ENCODE measurements at places on chromosomes 16 and 17. TPM values are rescaled to one million over a fixed set of nuclear protein-coding genes. Genes with fewer than 3 reads are reported as not detected.

GRCh38 chr17:46167826-46168569 is 25.2 kb downstream of the KANSL1 start:
- H3K4me3 ChIP-seq = no peak overlapping the region
- no peak overlapping the region for H3K27ac ChIP-seq
- peaks cover 40% of the 10 kb centered on the region for H3K4me1 ChIP-seq
- no peaks in the 10 kb centered on the region for H3K27me3 ChIP-seq
- peaks cover 29% of the 10 kb centered on the region for H3K36me3 ChIP-seq
- DNase-seq = no peak

GRCh38 chr17:41835800-41836549 is at the start of gene NT5C3B:
Gene NT5C3B, minus strand, starts transcription at chr17:41836232. Its CDS starts 39 bp downstream, at chr17:41836193.
- H3K27me3 ChIP-seq = no peaks in the 10 kb centered on the region
- DNase-seq = peak; percentile 28
- peaks cover 10% of the 10 kb centered on the region for H3K36me3 ChIP-seq
- peaks cover 16% of the 10 kb centered on the region for H3K4me1 ChIP-seq
- H3K27ac ChIP-seq = no peak within 1 kb of the TSS

KRTAP3-2 gene
- not detected for total RNA-seq

GRCh38 chr17:41096055-41096454 is 1.9 kb downstream of the KRTAP4-8 start:
- H3K4me1 ChIP-seq = no peaks in the 10 kb centered on the region
- no peak overlapping the region for H3K4me3 ChIP-seq
- H3K36me3 ChIP-seq = no peaks in the 10 kb centered on the region
- DNase-seq = no peak

- H3K4me3 ChIP-seq = no peak overlapping the region
- H3K36me3 ChIP-seq = peaks cover 2% of the 10 kb centered on the region
- no peaks in the 10 kb centered on the region for H3K27me3 ChIP-seq
- peaks cover 18% of the 10 kb centered on the region for H3K4me1 ChIP-seq
- H3K27ac ChIP-seq = no peak overlapping the region
Observed at GRCh38 chr16:50593410-50594150, 45.4 kb downstream of the NKD1 start.

DNA sequence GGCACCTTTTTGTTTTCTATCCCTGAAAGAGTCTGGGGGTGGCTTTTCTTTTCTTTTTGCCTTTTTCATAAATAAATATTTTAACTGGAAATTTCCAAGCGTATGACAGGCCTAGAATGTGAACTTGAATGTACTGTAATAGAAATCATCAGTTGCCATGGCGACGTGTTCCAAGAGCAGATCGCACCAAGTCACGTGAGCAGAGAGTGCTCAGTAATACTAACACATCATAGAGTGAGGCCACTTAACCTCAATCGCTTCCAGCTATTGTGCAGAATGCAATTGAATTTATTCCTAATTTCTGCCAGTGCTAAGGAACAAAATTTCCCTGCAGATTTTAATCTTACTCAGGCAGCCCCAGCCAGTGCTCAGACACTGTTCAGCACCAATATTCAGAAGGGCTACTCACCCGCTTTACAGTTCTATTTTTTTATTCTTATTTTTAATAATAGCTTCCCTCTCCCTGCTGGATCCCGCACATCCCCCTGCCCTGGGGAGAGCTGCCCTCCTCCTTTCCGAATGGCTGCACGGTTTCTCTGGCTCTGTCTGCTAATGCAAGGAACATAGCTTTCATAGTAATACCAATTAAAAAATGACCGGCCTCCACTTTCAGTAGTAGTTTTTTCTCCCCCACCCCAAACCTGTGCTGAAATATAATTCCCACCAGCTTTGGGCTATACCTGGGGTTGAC is 26.2 kb upstream of the PMFBP1 start:
- no peaks in the 10 kb centered on the region for H3K36me3 ChIP-seq
- no peaks in the 10 kb centered on the region for H3K4me1 ChIP-seq
- no peak overlapping the region for H3K4me3 ChIP-seq

GRCh38 chr16:54489225-54490111 is 202.9 kb upstream of the IRX3 start:
- H3K27me3 ChIP-seq = no peaks in the 10 kb centered on the region
- no peak overlapping the region for H3K4me3 ChIP-seq
- H3K4me1 ChIP-seq = no peaks in the 10 kb centered on the region
- no peak for DNase-seq
- H3K27ac ChIP-seq = no peak overlapping the region

GRCh38 chr17:78268191-78268874 is 36.9 kb downstream of the TMEM235 start:
- no peak overlapping the region for H3K4me3 ChIP-seq
- no peak overlapping the region for H3K27ac ChIP-seq
- H3K4me1 ChIP-seq = peaks cover 41% of the 10 kb centered on the region
- no peak for DNase-seq

CACNG3 gene
- total RNA-seq = not detected

TERB1 gene
- total RNA-seq = not detected

GRCh38 chr16:986925-987582 is 5.5 kb downstream of the SOX8 start:
- H3K27ac ChIP-seq = no peak overlapping the region
- H3K36me3 ChIP-seq = no peaks in the 10 kb centered on the region
- peaks cover 10% of the 10 kb centered on the region for H3K27me3 ChIP-seq
- no peak for DNase-seq

DNA sequence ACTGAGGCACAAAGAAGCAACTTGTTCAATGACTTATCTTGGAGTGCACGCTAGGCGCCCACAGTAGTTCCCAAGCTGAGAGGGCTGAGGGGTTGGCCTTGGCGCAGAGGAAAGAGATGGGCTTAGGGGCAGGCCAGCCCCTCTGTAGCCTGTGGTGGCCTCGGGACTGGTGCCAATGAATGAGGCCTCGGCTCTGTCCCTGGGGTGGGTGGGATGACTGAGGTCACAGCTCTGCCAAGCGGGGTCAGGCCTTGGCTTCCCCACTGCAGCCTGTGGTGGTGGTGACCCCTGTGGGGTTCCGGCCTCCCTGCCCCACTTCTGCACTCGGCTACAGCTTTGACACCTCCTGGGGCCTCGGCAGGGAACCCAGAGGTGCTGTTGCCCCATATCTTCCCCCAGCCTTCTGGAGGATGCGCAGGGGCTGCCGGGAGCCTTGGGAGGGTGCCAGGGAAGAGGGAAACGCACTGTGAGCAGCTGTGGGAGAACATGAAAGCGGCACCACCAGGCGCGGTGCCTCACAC is 46.0 kb downstream of the BEAN1 start:
- H3K27me3 ChIP-seq = peaks cover 20% of the 10 kb centered on the region
- H3K36me3 ChIP-seq = no peaks in the 10 kb centered on the region
- no peak overlapping the region for H3K27ac ChIP-seq

DNA sequence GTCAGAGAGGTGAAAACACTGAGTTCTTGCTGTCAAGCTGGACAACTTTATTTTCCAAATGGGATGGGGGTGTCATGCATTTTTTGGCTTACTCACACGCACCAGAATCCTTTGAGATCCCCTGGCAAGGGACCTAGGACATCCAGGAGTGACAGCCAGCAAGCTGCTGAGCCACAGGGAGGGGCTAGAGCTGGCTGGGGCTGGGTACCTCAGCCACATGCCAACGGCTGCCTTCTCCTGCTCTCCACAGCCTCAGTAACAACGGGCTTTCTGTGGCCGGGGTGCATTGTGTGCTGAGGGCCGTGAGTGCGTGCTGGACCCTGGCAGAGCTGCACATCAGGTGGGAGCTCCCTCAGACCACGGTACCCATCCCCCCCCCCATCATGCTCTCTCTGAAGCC is 47.6 kb downstream of the NLRC5 start:
- H3K27ac ChIP-seq = peak overlapping the region; percentile 90
- H3K27me3 ChIP-seq = no peaks in the 10 kb centered on the region
- H3K36me3 ChIP-seq = peaks cover 26% of the 10 kb centered on the region
- H3K4me1 ChIP-seq = peaks cover 59% of the 10 kb centered on the region
- DNase-seq = no peak

GRCh38 chr17:45391291-45391690 is 41.4 kb downstream of the ARHGAP27 start:
- H3K4me1 ChIP-seq = peaks cover 4% of the 10 kb centered on the region
- peaks cover 30% of the 10 kb centered on the region for H3K27me3 ChIP-seq
- no peak overlapping the region for H3K4me3 ChIP-seq
- H3K36me3 ChIP-seq = peaks cover 27% of the 10 kb centered on the region
- DNase-seq = no peak
- H3K27ac ChIP-seq = no peak overlapping the region

DNA sequence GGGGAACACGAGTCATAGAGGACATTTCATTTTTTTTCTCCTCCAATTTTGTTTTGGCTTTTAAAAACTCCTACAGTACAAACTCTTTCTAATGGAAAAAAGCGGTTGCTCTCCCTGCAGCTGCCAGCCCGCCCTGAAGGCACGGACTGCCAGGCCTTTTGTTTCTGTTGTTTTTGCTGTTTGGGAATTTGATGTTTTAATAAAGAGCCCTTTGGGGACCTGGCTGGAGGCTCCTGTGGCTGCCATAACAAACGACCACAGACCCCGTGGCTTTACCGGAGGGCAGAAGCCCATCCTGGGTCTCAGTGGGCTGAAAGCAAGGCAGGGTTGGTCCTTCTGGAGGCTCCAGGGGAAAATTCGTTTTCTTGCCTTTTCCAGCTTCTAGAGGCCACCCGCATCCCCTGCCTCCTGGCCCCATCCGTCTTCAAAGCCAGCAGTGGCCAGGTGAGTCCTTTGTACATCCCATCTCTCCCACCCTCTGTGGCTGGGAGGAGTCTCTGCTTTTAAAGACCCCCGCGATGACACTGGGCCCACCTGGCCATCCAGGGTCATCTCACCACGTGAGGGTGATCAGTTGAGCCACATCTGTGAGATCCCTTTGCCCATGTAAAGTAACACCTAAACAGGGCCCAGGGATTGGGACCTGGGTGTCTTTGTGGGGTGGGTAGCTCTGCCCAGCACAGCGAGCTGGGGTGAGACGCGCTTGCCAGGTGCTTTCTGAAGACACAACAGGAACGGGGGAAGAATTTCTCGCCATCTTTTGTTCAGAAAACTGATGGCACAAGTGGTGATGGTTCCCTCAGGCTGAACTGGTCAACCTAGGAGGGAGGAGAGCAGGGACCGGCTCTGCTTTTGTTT is 113.9 kb downstream of the BANP start:
- no peak overlapping the region for H3K27ac ChIP-seq
- DNase-seq = no peak
- no peaks in the 10 kb centered on the region for H3K27me3 ChIP-seq
- peaks cover 7% of the 10 kb centered on the region for H3K36me3 ChIP-seq
- no peaks in the 10 kb centered on the region for H3K4me1 ChIP-seq

DNA sequence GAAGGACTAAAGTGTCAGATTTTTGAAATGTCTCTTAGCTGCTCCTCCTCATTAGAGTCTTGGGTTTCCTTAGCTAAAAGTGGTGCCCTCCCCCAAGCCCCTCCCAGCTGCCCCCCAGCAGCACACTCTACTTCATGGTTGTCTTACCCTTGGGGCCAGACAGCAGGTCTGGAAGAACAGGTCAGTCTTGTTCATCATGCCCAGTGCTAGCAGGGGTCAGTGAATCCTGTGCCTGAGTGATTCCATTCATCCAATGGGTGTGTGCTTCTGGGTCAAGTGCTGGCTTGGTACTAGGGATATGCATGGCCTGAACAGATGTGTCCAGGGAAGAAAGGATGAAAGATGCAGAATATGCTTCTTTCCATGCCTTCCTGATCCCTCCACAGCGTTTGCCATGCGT is 93.2 kb downstream of the GNAO1 start:
- no peak for DNase-seq
- H3K36me3 ChIP-seq = no peaks in the 10 kb centered on the region
- H3K4me1 ChIP-seq = peaks cover 2% of the 10 kb centered on the region
- H3K4me3 ChIP-seq = no peak overlapping the region
- H3K27me3 ChIP-seq = no peaks in the 10 kb centered on the region

DNA sequence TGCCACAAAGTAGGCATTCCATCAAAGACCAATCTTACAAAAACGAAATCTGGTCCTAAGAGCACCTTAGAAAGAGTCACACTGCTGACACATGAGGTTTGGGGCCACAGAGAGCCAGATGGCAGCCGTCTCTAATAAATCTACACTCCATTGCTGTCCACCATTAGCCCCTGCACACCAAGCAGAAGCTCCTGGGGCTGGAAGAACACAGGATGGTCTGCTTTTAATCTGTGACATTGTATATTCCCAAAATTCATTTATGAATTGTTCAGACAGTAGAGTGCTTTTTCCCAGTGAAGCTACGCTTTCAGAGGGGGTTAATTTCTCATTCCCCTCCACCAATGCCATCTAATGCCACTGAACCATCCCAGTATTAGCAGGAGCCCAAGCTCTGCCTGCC is 1.6 kb downstream of the CYB561 start:
- H3K27me3 ChIP-seq = peaks cover 2% of the 10 kb centered on the region
- no peak for DNase-seq
- peaks cover 15% of the 10 kb centered on the region for H3K4me1 ChIP-seq
- H3K4me3 ChIP-seq = no peak overlapping the region

DNA sequence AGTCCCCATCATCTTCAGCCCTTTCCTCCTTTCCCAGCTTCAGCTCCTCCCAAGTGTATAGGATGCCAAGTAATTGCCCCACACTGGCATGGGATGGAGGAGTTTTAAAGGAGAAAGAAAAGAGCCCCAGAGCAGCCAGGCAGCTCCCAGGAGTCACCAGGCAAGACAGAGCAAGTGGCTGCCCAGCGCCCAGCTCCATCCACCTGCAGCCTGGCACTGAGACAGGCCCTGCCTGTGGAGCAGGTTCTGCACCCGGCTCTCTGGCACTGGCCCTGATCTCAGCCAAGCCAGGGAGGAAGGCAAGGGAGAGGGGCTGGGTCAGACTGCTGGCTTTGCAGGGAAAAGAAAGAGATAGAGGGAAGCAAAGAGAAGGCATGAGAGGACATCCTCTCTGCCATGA is 21.7 kb downstream of the FOXN1 start:
- H3K4me1 ChIP-seq = no peaks in the 10 kb centered on the region
- DNase-seq = no peak
- no peak overlapping the region for H3K27ac ChIP-seq
- no peaks in the 10 kb centered on the region for H3K27me3 ChIP-seq
- no peaks in the 10 kb centered on the region for H3K36me3 ChIP-seq

DNA sequence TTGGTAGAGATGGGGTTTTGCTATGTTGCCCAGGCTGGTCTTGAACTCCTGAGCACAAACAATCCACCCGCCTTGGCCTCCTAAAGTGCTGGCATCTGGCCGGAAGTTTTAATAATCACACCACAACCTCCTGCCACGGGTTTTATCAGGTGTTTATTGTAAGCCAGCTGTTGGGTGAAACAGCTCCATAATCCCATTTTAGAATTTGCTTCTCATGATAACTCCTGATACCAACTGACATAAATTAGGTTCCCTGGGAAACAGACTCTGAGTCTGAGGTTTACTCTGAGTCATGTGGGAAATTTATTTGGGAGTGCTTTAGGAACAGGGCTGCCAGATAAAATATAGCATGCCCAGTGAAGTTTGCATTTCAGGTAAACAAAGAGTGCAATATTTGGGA is 122.6 kb upstream of the MED13 start:
- H3K4me3 ChIP-seq = no peak overlapping the region
- H3K36me3 ChIP-seq = no peaks in the 10 kb centered on the region
- peaks cover 7% of the 10 kb centered on the region for H3K27me3 ChIP-seq
- H3K4me1 ChIP-seq = no peaks in the 10 kb centered on the region

GRCh38 chr16:86076606-86077005 is 177.6 kb downstream of the IRF8 start:
- no peaks in the 10 kb centered on the region for H3K36me3 ChIP-seq
- H3K4me3 ChIP-seq = no peak overlapping the region
